ENCODE measurements at places on chromosomes 2 and 18. TPM values are rescaled to one million over a fixed set of nuclear protein-coding genes. Genes with fewer than 3 reads are reported as not detected.

- no peak overlapping the region for H3K27ac ChIP-seq
- peaks cover 3% of the 10 kb centered on the region for H3K4me1 ChIP-seq
- H3K27me3 ChIP-seq = no peaks in the 10 kb centered on the region
- H3K36me3 ChIP-seq = no peaks in the 10 kb centered on the region
- H3K4me3 ChIP-seq = no peak overlapping the region
Measured at GRCh38 chr2:95012881-95013550, 12.5 kb upstream of the MAL start.

GRCh38 chr2:128170776-128171175, 79.8 kb downstream of the UGGT1 start:
- DNase-seq = no peak
- H3K4me1 ChIP-seq = peaks cover 10% of the 10 kb centered on the region
- H3K36me3 ChIP-seq = peaks cover 55% of the 10 kb centered on the region
- no peaks in the 10 kb centered on the region for H3K27me3 ChIP-seq
- no peak overlapping the region for H3K4me3 ChIP-seq

GRCh38 chr2:96538487-96539214, 2.1 kb downstream of the ARID5A start:
- peaks cover 64% of the 10 kb centered on the region for H3K4me1 ChIP-seq
- no peaks in the 10 kb centered on the region for H3K27me3 ChIP-seq
- peak overlapping the region; percentile 96 for H3K27ac ChIP-seq
- peak overlapping the region; percentile 97 for H3K4me3 ChIP-seq

DNA sequence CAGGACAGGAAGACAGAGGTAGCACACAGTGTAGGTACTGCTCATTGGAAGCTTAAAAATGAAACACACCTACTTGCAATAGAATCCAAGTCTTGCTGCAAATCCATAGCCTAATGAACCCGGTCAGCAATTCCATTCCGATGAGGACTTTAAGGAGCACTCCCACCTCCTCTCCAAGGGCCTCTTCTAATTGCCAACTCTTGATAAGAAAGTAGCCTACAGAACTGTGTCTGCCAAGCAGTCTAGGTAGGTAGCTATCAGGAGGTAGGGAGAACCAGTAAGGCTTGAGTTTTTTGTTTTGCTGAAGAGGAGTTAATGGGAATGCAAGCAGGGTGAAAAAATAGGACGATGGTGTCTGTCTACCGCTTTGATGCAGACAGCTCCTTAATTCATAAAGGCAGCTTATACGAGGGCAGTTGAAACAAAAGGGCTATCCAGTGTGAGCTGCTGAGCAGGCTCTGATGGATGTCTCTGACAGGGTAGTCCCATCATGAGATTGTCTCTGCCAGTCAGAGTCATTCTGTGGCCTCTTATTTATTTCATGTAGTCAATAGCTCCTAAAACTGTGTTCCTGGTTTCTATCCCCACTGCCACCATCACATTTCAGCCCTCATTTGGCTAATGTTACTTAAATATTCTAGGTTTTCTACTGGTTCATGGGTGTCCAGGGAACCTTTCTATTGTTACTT, 155.6 kb upstream of the DNMT3A start:
- H3K4me1 ChIP-seq = peaks cover 3% of the 10 kb centered on the region
- no peak overlapping the region for H3K27ac ChIP-seq
- DNase-seq = no peak
- no peaks in the 10 kb centered on the region for H3K27me3 ChIP-seq
- H3K36me3 ChIP-seq = peaks cover 2% of the 10 kb centered on the region

DNA sequence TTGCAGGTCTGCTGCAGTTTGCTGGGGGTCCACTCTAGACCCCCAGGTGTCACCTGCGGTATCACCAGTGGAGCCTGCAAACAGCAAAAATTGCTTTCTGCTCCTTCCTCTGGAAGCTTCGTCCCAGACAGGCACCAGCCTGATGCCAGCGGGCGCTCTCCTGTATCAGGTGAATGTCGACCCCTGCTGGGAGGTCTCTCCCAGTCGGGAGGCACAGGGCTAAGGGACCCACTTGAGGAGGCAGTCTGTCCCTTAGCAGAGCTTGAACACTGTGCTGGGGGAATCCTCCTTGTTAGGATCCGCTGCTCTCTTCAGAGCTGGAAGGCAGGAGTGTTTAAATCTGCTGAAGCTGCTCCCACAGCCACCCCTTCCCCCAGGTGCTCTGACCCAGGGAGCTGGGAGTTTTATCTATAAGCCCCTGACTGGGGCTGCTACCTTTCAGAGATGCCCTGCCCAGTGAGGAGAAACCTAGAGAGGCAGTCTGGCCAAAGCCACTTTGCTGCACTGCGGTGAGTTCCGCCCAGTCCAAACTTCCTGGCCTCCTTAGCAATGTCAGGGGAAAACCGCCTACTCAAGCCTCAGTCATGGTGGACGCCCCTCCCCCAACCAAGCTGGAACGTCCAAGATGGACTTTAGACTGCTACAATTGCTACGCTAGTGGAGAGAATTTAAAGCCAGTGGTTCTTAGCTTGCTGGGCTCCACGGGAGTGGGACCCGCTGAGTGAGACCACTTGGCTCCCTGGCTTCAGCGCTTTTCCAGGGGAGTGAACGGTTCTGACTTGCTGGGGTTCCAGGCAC, 652.5 kb downstream of the KCNJ3 start:
- H3K27ac ChIP-seq = no peak overlapping the region
- H3K27me3 ChIP-seq = no peaks in the 10 kb centered on the region
- H3K4me3 ChIP-seq = no peak overlapping the region
- DNase-seq = no peak
- H3K4me1 ChIP-seq = no peaks in the 10 kb centered on the region

DNA sequence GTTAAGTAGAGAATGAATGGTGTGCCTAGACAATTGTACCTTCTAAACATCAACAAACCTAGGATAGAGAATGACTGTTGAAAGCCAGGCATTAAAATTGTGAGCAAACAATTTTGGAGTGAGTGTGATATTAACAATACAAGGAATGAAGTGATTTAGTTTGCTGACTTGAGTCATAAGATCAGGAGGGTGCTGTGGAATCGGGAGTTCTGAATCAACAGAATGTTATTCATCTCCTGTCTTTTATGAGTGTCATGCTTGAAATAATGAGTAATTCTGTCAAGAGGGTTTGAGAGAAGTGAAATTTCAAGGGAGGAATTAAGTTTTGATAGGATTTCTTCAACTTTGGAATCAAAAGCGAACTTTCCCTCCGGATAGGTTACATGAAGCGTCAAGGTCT, 214.4 kb upstream of the DSEL start:
- H3K4me3 ChIP-seq = no peak overlapping the region
- no peaks in the 10 kb centered on the region for H3K27me3 ChIP-seq
- no peak overlapping the region for H3K27ac ChIP-seq

DNA sequence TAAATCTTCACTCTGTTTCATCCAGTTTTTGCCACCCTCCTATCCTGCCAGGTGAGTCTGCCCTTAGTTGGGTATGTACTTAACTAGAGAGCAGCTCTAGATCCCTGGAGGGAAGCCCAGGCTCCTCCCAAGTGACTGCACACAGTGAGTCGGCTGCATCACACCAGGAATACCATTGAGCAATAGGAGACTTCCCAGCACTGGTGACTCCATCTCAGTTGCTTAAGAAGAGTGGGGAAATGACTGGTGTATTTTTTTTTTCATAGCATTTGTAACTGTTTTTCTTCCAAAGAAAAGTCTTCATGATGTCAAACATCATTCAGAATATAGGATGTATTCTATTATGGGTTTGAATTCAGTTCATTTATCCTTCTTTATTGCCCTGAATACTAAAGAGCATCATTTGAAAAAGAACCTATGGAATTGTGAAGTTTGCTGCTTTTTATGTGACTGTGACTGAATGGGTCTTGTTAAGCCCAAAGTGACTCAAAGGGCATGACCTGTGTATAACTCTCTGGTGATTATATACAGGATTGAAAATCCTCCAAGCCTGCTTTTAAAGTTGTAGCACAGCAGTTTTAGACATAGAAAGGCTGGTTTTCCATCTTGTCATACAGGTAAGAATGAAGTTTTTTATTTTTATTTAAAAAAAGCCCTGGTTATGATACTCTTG, 84.3 kb downstream of the MAP3K20 start:
- no peaks in the 10 kb centered on the region for H3K36me3 ChIP-seq
- peaks cover 2% of the 10 kb centered on the region for H3K4me1 ChIP-seq
- DNase-seq = no peak
- no peak overlapping the region for H3K27ac ChIP-seq

DNA sequence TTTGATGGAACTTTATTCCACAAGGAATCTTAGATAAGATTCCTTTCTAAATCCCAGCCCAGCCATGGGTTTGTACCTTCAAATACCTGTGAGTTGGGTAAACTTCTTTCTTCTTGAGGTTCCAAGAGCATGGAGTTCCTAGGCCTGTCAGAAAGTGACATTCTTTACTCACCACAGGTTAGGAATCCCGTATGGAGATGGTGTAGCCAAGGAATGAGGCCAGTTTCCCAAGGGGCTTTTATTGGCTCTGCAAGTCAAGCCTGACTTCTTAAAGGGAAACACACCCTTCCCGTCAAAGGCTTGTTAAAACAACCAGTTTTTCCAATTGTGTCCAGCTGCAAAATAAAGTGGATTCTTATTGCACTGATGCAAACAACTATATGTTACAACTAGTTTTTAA, 45.8 kb downstream of the STK17B start:
- H3K36me3 ChIP-seq = peaks cover 15% of the 10 kb centered on the region
- DNase-seq = no peak
- H3K27ac ChIP-seq = no peak overlapping the region
- H3K4me1 ChIP-seq = no peaks in the 10 kb centered on the region
- H3K4me3 ChIP-seq = no peak overlapping the region
- H3K27me3 ChIP-seq = no peaks in the 10 kb centered on the region

DNA sequence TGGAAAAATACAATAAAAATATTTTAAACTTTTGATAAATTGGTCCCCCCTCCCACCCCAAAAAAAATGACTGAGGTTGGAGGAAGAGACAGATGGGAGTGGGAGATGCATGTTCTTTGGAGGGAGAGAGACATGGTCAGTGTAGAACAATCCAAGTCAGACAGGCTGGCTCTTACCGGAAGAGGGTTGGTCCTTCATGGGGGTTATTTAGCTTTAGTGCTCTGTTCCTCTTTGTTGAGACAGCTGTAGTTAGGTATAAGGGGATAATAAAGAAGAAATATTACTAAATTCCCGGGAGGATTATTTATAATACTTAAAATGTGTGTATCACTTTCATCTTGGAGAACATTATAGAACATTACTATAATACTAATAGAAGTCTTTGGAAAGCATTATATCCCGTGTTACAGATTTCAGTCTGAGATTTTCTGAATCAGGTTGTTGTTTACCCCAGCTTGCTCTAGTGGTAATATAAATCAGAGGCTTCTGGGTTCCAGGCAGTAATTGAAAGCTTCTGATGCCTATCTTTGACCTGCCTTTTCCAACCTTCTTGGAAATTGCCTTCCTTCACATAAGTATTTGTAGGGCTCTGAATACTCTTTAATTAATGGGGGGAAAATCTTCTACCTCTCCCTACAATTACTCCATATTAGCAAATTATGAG, 87.7 kb downstream of the SPTBN1 start:
- H3K27ac ChIP-seq = no peak overlapping the region
- H3K27me3 ChIP-seq = no peaks in the 10 kb centered on the region
- no peaks in the 10 kb centered on the region for H3K36me3 ChIP-seq
- no peak overlapping the region for H3K4me3 ChIP-seq
- H3K4me1 ChIP-seq = peaks cover 11% of the 10 kb centered on the region
- no peak for DNase-seq

DNA sequence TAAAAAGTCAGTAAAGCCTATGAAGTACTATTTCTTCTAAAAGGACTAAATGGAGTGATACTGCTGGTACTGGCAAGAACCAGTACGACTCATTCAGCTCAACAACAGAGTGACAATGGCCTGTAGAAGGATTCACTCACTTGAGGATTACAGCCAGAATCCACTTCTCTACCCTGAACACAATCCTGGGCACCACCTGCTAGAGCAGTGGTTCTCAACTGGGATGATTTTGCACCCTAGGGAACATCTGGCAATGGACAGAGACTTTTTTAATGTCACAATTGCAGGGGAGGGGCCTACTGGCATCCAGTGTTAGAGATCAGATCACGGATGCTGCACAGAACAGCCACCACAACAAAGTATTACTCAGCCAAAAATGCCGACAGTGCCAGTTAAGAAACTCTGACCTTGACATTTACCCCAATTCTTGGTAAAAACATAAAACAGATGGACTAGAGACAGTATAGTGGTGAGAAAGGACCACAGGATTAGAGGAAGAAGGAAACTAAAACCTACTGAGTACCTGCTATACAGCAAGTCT, 5.0 kb downstream of the SPIRE1 start:
- DNase-seq = peak; percentile 38
- peaks cover 18% of the 10 kb centered on the region for H3K27me3 ChIP-seq
- H3K4me1 ChIP-seq = peaks cover 21% of the 10 kb centered on the region
- no peaks in the 10 kb centered on the region for H3K36me3 ChIP-seq
- no peak overlapping the region for H3K27ac ChIP-seq
- no peak overlapping the region for H3K4me3 ChIP-seq

DNA sequence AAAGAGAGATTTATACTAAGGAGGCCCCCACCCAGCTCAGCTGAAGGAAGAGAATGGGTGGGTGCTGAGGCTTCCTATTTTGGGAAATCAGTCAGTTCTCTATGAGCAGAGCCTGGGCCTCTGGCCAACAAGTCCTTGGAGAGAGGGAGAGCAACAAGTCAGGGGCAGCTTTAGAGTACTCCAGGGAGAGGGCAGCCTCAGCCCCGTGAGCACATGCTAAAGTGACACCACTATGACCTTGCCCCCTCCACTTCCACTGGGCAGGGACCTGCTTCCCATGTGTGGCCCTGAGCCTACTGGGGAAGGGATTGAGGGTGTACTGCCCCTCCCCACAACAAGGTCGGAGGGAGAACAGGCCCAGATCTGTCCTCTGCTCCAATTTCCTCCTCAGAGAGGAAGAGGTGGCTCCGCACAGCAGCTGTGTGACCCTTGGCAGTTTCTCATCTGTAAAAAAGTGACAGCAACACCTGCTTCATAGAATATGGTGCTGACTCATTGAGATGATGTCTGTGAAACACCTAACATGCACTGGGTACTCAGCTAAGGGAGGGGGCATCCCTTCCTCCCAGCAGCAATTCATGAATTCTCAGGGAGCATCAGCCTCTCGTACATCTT, 72.9 kb downstream of the CLHC1 start:
- no peak overlapping the region for H3K4me3 ChIP-seq
- H3K27me3 ChIP-seq = no peaks in the 10 kb centered on the region
- peaks cover 7% of the 10 kb centered on the region for H3K4me1 ChIP-seq
- DNase-seq = no peak

DNA sequence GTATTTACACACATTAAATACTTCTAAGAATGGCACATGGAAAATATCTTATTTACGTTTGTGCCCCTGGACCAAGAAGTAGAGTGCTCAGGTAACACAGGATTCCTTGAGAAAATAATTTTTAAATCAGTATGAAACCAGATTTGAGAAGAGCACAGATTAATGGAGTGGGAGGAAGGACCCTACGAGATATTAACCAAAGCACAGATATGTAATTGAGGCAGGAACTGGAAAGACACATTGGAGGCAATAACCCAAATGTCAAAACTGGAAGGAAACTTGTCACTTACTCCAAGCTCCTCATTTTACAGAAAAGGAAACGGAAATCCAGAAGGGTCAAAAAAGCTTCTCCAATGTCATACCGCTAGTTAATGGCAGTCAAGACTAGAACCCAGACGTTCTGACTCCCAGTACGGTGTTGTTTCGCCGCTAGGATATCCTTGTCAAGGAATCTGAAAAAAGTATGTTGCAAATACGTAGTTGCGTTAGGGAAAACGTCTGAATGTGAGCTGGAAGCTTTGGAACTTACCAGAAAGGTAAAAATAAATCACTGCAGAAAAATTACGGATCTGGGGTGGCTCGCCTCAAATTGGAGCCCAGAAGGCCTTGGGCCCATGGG, 634 bp downstream of the MTIF2 start:
- H3K27me3 ChIP-seq = no peaks in the 10 kb centered on the region
- peak overlapping the region; percentile 96 for H3K4me3 ChIP-seq
- peak overlapping the region; percentile 95 for H3K27ac ChIP-seq
- H3K4me1 ChIP-seq = peaks cover 10% of the 10 kb centered on the region
- DNase-seq = no peak

The PDIA6 gene
- 157 TPM for total RNA-seq

The SERPINB8 gene
- 16.0 TPM for total RNA-seq

The DSEL gene
- total RNA-seq = 0.04 TPM

The LRRTM4 gene
- total RNA-seq = not detected

The PPP1R1C gene
- total RNA-seq = not detected

The DUSP19 gene
- total RNA-seq = 4.2 TPM

Measured in activated CD4-positive, alpha-beta T cell treated with anti-CD3 and anti-CD28 coated beads for 36 hours (primary cell).